Stimulated activated CD4-positive, alpha-beta T cell treated with anti-CD3 and anti-CD28 coated beads, Interleukin-2, amount 100 ng/mL, for 4 hours (primary cell): ENCODE measurements at places on chromosomes 3 and 15.

- DNase-seq = no peak
Observed at GRCh38 chr3:24704496-24704895, 209.8 kb upstream of the THRB start.

DNA sequence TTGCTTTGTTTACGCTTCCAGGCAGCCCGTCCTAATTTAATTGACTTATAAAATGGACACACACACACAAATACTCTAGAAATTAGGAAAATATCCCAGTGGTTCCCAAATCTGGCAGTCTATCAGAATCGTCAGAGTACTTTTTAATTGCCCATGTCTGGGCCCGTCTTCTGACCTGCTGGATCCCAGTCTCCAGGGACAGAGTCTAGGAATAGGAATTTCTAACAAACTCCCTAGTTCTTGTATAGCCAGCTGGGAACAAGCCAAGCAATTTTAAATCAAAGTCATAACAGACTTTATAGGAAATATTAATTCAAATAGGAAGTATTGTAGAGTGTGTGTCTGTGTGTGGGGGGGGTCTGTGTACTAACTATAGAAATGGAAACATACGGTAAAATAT, 33.4 kb downstream of the LDHAL6B start:
- no peak for DNase-seq

GRCh38 chr3:11618904-11619303, 24.8 kb downstream of the VGLL4 start:
- DNase-seq = no peak

DNA sequence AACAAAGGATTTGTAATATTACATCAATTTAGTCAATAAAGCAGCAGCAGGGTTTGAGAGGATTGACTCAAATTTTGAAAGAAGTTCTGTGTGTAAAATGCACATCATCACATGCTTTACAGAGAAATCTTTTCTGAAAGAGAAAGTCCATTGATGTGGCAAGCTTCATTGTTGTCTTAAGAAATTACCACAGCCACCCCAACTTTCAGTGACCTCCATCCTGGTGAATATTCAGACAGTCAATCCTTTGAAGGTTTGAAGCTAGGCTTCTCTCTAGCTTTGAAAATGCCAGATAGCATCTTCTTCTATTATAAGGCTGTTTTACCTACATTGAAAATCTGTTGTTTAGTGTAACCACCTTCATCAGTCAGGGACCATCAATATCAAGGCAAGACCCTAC, 51.8 kb upstream of the SETMAR start:
- no peak for DNase-seq

DNA sequence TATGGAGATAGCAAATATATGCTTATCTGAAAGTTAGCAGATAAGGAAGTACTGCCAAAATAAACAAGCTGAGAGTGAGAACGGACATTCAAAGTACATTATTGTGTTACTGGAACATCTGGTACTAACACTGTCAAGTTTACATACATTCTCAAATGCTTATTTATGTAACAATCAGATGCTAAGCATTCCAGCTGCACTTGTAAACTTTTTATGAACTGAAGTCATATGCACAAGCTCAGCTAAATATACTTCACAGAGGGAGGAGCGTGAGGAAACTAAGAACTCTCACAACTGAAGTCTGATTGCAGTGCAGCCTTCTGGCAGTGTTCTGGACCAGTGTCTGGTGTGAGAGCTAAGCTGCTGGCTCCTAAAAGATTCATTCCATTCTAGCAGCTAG, 223.7 kb upstream of the NANOGP8 start:
- DNase-seq = no peak

DNA sequence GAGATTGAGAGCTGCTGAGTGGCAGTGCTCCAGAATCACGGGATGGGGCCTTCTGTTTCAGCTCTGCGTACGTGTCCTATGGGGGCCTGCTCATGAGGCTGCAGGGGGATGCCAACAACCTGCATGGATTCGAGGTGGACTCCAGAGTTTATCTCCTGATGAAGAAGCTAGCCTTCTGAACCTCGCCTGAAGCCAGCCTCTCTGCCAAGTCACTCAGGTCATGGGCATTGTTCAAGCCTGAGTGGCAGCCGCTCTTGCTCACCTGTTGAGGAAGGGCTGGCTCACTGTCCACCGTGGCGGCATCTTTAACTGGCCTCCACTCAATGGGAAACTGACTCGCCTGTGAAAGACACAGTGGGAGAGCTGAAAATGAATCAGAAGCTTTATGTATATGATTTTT, 6.6 kb downstream of the POLR2H start:
- no peak for DNase-seq

- no peak for DNase-seq
Observed at GRCh38 chr15:81189583-81190283, 6.9 kb upstream of the IL16 start.

DNA sequence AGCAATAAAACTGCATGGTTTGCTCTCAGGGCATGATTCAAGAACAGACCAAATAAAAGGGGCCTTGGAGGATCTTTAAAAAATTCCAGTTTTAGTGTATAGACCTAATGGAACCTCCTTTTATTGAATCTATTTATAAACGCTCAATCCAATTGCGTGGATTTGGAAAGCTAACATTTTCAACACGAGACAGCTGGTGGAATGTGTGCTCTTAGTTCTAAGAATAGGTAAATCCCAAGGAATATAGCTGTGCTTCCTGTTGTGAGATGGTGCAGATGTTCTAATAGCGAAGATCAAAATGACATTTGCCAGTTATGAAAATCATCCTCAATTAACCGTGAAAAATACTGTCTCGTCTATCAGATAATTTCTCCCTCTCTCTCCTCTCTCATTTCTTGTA, 192.5 kb downstream of the ATP10A start:
- DNase-seq = no peak

DNA sequence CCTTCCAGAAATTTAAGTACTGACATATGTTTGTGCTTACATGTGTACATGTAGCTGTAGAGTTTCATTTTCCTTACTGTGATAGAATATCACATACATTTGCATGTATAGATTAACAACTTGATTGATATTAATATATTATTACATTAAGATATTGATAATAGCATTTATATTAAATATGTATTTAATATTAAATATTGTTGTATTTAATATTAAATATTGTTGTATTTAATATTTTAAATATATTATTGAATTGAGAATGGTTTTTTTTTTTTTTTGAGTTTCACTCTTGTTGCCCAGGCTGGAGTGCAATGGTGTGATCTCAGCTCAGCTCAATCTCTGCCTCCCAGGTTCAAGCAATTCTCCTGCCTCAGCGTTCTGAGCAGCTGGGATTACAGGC, 76.5 kb downstream of the MYH15 start:
- no peak for DNase-seq

- no peak for DNase-seq
Observed at GRCh38 chr3:59839283-59839682, 789.5 kb upstream of the CFAP20DC start.

DNA sequence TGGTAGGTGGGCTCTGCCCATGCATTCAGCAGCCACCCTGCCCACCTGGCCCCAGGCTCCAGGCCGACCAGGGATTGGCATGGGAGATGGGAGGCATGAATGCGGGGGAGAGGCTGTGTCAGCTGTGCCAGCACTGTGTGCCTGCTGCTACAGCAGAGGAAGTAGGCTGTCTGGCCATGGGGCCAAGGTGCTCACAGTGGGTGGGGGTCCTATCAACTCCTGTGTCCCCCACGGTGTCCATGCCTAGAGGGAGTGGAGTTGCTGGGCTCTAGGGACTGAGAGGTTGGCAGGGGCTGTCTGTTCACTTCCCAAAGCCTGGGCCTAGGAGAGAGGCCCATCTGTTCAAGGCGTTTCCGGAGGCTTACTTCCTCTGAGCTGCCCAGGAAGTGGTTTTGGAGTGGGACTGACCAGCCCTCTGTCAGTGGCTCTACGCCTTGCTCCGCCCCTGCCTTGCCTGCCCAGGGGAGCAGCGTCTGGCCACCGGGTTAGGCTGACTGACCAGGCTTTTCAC, 5.8 kb downstream of the PRKCD start:
- no peak for DNase-seq

DNA sequence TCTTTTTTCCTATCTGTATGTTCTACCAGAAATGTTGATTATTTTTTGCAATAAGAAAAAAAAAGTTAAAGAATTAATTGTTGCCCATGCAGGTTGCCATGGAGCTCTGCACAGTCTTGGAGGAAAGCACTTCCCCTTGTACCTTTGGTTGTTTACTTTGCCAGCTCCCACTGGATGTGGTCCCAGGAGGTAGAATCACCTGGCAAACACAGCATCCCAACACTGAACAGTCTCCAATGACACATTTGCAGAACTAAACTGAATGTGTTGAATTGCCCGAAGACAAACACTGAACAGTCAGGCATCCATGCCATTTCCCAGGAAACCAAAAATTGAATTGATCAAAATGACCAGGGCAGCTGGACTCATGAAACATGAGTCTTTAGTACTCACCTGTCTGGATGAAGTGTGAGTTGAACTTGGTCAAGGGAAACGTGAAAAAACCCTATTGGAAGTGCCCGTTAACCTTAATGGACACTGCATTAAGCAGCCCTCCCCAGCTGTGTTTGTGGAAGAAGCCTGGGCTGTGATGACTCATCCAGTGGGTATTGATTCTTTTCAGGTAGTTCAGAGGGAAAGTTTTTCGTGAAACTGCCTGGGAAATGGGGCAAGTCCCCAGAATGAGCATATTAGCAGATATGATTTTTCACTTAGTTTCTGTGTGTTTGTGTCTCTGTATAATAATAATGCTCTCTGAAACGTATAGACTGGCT, 284.7 kb upstream of the STT3B start:
- DNase-seq = no peak

DNA sequence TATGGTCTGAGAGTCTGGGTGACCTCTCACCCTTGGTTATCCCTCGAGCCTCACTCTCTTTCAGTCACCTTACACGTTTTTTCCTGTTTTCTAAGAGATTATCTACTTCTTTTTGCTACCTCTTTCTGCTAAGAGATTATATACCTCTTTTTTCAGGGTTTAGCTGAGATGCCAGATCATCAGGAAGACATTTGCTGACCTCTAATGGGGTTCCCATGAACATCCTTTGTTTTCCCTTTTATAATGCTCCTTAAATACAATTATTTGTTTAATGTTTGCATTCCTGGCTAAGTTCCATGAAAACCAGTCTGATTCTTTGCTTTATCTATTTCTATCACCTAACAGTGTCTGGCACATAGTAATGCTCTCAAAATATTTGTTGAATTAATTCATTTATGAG, 39.6 kb downstream of the LEKR1 start:
- DNase-seq = no peak

DNA sequence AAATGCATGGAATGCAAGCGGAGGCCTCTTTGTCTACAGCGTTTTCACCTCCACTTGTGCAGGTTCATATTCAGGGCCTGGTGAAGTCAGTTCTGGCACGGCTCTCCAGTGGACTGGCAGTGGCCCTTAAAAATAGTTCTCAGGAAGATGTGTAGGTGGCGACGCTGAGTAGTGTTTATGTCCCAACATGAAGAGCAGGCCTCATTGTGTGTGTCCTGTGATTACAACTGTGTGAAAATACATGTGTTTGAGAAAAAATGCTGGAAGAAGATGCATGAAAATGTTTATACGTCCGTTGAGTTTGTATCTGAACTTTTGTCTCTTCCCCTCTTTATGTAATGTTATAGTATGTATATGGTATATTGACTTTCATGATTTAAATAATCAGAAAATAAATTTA, 7.2 kb downstream of the LIPC start:
- DNase-seq = no peak

- DNase-seq = no peak
Observed at GRCh38 chr3:22969276-22969675, 233.9 kb upstream of the UBE2E2 start.

DNA sequence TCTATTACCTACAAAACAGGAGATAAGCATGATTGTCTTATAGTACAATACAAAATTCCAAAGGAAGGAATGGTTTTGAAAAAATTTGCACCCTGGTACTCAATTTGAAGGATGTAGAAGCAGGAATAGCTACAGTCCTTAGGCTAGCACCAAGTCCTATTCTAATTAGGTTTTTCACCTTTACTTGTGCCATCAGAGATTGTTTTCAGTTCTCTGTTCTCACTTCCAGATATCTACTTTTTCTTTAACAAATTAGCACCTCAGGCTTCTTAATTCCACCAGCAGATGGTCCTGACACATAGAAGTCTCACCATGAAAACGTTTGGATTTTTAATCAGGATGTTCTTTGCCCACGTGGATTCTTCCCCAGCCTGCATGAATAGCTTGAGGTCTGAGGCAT, 43.8 kb downstream of the IL5RA start:
- DNase-seq = no peak

GRCh38 chr3:29128001-29128400, 152.9 kb upstream of the RBMS3 start:
- DNase-seq = no peak

DNA sequence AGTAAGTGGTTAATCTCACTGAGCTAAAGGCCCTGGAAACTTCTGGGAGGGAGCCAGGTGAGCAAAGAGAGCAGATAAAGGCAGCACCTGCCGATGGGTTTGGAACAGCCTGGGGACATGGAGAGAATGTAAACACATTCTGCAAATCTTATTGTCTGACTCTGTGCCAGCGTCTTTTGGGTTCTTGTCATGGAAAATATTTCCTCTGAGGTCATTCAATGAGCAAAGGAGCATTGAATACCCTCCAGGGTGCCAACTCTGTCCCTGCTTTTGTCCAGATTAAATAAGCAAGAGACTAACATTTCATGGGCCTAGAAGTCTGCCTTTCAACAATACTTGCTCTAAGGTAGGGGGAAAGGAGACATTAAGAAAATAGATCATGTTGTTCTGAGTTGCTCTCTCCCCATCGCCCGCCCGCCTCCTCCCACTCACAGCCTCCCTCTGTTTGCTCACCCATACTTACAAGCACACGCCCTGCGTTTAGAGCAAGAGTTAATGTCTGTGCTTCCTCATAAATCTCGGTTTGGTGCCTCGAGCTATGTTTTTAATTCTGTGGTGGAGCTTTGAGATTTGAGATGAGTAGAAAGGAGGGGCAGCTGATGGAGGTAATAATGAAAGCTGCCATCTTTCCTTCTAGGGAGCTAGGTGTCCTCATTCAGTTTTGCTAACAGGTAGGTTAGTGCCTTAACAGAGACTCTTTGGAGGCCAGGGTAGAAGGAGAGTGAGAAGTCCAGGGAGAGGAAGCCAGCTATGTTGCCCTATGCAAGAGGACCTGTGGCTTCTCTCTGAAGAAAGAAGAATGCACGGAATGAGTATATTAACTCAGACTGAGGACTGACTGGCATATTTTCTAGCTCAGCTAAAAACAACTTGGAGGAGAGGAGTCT, 132.9 kb downstream of the TPRG1 start:
- peak; percentile 30 for DNase-seq

DNA sequence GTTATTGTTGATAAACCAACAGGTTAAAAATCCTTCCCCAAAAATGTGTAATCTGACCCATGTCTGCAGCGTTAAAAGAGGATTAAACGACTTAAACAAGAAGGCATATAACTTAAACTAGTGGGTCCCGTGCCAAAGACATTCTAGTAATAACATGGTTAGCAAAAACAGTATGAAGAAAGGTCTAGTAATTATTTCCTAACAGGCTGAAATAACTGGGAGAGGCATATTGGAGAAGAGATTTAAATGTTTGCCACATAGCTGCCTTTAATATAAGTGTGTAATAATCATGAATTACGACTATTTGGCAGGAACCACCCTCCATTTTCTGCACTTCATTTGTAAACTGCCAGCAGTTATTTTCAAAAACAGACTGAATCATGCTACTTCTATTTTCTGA, 67.7 kb upstream of the CSPG5 start:
- DNase-seq = no peak

- DNase-seq = no peak
Observed at GRCh38 chr3:124981472-124981871, 46.9 kb upstream of the MUC13 start.

- no peak for DNase-seq
Observed at GRCh38 chr15:71056111-71056510, 59.2 kb upstream of the THSD4 start.
